HS-27A (cell line): ENCODE measurements at places on chromosomes 2 and 18.

DNA sequence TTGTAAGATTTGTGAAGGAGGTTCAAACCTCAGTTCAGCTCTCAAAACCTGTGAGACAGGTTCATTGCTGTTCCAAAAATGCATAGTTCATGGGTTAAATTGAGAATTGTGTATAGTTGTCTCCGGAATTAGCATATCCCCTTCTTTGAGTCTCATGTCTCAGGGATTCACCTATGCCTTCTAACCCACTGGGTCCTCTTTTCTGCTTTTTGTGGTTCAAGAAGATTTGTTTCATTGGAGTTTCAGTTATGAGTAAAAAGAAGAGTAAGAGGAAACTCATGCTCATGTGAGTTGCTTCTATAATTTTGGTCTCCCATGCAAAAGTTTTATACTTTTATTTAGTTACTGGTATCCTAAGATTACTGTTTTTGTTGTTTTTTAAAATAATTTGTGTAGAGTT is 1219.8 kb upstream of the ZEB2 start:
- no peak for DNase-seq

DNA sequence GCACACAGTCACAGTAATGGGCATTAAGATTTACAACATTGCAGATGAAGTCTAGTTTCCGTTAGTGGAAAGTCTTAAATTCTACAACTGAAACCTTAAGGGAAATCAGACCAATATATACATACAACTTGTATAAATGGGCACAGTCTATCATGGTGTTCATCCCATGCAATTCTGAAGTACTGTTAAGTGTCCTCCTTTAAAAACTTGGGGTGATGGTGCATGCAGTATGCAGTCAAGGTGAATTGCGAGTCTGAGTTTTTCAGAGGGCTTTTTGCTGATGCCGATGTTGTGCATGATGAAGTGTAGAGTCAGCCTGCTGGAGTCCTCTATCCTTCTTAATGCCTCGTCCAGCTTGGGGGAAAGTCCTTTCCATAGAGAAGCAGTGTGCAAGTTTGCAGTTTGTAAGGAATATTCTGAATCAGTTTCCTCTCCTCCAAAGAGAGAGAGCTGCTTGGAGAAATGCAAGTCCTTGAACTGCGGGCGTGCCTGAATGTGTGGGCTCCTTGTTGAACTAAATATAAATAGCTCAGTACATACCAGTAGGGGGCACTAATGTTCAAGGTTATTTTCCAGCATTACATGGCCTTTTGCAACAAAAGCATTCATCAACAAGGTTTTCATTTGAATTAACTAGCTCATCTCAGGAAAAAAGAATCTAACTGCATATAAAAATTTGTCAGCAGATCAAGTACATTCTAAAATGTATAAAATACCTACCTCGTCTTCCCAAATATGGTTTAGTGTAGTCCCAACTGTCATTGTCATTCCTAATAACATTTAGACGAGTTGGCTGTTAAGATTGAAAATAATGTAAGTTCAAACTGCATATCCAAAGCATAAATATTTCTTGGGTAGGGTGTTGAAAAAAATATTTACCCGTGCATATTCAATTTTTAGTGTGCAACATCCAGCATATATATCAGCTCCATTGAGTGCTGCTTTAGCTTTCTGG is 21.3 kb downstream of the HNRNPLL start:
- no peak for DNase-seq

- no peak for DNase-seq
Measured at GRCh38 chr2:95075440-95076132, 46.0 kb downstream of the MRPS5 start.

GRCh38 chr2:121405233-121405632 is 120.2 kb upstream of the TFCP2L1 start:
- no peak for DNase-seq

DNA sequence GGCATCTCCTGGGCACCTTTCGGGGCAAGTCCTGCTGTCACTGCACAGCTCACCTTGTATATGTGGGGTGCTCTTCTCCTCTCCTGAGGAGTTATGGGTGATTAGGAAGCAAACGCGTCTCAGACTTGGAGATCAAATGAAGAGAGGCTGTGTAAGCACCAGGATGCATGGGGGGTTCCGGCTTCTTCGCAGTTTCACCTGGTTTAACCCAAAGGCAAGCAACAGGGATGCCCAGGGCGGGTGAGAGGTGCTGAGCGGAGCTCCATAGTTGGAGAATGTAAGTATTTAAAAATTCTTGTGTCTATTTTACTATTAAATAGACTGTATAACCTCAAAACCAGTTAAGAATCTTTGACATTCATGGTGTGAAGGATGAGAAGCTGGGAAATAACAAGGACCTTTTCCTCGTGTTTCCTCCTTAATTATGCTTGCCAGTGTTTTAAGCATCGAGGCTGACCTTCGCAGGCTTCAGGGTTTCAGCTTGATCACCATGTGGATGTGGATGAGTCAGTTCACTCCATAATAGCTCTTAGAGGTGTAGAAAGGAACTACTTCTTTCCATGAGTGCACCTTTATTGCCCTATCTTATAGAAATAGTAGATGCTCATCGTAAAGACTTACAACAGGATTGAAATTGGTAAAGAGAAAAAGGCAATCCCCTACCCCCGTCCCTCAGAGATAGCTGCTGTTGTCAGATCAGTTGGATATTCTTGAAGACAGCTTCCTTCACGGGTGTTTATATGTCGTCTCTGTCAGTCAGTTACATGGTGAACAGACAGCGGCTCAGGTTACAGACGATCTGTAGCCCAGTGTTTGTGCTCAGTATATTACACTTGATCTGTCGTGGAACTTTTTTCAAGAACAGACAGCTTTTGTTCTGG is 201.1 kb downstream of the AGAP1 start:
- DNase-seq: no peak

DNA sequence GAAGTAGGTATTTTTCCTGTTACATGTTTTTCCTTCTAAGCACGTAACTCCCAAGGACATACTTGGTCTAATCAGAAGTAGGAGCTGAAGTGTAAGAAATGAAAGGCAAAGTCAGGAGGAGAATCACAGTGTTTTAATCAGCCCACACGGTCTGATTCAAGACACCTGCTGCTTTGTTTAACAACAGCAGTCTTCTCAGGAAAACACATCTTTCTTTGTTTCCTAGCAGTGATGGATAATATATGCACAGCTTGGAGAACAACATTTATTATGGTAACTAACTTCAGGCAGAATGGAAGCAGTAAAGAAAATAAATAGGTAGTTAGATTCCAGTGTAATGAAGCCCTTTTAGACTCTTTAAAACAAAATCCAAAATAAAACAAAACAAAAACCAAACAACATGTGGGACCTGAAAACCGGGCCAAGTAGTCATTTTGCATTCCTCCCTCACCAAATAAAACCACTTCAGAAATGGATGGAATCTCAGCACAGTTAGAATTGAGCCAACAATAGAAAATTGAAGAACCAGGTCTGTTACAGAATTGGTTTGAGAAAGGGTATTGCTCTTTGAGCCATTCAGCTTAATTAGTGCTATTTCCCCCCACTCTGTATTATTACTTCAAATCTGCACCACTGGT is 61.1 kb upstream of the UGP2 start:
- no peak for DNase-seq

- DNase-seq: no peak
Measured at GRCh38 chr18:63259567-63260379, 59.8 kb downstream of the BCL2 start.

DNA sequence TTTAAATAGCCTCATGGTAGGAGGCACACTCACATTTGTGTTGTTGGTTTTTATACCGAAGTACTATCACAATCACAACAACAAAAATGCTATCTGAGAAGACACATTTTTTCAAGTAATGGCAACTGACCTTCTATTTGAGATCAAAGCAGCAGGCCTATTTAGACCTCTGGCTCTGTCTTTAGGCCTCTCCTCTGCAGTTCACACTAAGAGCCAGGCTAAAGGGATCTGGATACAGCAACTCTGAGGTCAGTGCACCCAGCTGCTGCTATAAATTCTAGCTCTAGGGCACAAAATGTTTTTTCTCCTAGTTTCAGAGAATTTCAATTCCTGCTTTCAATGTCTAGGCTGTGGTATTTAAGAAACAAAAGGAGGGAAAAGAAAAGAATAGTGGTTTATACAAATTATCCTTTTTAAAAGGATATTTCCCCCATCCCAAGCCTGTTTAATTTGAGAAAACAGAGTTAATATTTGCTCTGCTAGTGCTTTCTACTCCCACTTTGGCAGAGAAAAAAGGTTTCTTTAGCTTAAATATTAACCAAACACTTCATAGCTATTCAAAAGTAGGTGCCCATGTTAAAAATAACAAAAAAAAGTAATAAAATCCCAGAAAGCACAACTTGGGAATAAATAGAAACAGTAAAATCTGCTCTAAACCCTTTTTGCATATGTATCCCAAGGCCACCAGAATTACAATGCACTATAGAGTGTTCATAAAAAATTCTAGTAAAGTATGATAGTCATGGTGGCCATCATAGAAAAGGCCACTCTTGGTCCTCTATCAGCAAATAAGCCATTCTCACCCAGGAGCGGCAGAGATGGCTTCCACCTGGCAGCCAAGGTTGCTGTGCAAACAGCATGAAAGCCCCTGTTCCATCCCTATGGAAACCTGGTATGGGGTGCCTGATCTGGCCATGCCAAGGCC is 293.6 kb upstream of the SESTD1 start:
- DNase-seq: no peak

- no peak for DNase-seq
Measured at GRCh38 chr2:7838669-7839068, 843.2 kb upstream of the ID2 start.

GRCh38 chr2:173648816-173649215 is 294.1 kb downstream of the CDCA7 start:
- no peak for DNase-seq

DNA sequence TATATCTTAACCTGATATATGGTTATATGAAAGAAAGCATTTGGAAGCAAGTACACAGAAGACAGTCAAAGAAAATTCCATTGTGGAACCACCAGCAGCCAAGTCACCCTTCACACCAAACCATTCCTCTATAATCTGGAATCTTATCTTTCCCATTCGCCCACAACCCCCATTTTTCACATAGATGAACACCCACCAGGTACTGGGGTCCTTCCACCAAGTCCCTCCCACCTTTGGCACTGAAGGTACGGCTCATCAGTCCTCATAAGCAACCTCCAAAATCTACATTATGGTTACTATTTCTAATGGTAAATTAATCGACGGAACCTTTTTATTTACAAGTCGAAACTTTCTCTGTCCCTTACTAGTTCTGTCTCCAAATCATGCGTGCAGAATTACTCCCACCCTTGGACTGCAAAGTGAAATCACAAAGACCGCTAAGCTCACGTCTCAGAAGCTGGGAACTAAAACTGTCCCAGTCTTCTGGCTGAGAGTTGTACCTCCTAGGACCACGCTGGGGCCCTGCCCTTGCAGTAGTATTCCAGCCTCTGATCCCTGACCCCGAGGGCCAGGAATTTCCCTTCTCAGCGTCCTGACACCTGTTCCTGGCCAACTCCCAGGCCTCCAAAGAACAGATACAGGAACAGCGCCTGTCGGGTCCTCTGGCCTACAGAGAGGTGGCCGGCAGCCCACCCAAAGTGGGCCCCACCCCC is 702 bp downstream of the OLA1 start:
- DNase-seq: no peak

DNA sequence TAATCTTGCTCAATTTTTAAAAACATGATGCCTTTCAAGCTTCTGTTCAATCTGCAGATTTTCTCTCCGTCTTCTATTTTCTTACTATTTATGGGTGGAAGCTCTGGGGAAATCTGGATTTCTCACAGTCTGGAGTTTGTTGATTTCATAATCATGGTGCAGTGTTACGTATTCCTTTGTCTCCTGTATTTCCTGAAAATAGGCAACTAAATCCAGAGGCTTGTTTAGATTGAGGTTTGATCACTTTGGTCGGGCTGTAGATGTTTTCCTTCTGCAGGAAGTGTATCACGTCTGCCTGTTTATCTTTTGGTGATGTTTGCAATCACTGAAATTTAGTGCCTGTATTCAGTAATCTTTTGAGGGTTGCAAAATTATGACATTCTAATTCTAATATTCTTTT is 487.7 kb downstream of the LRRTM4 start:
- no peak for DNase-seq

GRCh38 chr2:118580651-118581050 is 266.8 kb downstream of the EN1 start:
- no peak for DNase-seq

- DNase-seq: no peak
Measured at GRCh38 chr18:34938090-34938489, 103.1 kb upstream of the MAPRE2 start.

DNA sequence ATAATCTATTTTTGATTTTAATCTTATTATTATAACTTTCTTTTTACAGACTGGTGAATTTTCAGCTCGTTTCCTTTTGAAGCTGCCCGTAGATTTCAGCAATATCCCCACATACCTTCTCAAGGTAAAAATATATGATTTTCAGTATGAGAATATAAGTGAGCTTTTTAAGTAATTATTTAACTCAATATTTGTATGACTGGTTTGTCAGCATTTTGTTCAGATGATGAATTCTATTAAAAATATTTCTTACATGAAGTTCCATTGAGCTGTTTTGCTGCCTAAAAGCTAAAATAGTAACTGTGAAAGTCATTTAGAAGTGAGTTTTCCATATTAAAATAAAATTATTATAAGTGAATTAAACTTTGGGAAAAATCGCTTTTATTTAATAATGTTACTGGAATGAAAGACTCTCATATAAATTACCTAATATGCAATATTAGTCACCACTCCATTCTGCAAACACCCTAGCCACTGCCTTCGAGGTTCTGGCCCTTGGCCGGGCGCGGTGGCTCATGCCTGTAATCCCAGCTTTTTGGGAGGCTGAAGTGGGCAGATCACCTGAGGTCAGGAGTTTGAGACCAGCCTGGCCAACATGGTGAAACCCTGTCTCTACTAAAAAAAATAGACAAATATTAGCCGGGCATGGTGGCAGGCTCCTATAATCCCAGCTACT is 155.3 kb downstream of the BABAM2 start:
- no peak for DNase-seq

- DNase-seq: no peak
Measured at GRCh38 chr2:10390369-10390801, 57.7 kb downstream of the ODC1 start.

GRCh38 chr2:111678651-111679050 is 205.3 kb downstream of the ANAPC1 start:
- DNase-seq: no peak

GRCh38 chr18:43279015-43279744 is 1.9 kb upstream of the SYT4 start:
- DNase-seq: no peak

- DNase-seq: no peak
Measured at GRCh38 chr18:49768051-49768391, 45.3 kb downstream of the ACAA2 start.
